ENCODE measurements at places on chromosomes 2 and 18.
A peak's percentile ranks its signal among the peaks of the same experiment; 100 is the strongest.

DNA sequence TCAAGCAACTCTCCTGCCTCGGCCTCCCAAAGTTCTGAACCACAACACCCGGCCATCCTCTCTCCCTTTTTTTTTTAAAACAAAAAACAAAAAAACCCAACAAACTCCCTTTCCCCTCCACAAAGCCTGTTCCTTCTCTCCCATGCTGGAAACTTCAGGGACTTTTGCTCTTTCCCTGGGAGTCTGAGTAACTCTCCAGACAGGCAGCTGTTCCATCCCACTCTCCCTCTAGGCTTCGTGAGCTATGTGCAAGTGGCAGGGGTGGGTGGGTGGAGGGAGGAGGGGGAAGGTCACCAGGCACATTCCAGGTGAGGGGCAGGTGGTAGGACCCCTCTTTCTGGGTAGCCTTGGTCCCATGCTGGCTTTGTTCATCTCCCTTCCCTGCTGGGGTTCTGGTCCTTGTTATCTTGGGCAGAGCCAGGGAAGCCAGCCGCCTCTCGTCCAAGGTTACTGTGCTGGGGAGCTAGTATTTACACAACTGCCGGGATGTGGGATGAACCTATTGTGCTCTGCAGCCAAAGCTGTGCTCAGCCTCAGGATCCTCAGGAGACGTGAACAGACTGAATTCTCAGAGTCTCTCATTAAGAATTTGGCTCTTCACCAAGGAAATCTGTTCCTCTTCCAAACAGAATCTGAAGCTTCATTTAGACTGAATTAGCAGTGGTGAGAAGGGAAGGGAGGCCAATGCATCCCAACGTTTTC, 106.9 kb downstream of the LIPG start:
- no peak for DNase-seq

DNA sequence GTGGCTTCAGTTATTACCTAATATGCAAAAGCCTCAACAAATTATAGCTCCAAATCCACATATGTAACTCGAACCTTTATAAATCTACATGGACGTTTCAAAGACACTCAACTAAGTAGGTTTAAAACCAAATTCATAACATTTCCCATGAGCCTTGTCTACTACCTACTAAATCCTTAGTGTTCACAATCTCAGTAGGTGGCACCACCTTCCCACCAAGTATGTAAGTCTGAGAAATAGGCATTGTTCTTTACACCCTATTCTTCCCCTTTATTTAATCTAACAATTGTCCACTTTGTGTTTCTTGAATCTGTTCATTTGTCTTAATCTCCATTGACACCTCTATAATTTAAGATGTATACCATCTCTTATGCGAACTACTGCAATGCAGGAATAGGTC, 4.6 kb downstream of the PIGN start:
- no peak for DNase-seq

DNA sequence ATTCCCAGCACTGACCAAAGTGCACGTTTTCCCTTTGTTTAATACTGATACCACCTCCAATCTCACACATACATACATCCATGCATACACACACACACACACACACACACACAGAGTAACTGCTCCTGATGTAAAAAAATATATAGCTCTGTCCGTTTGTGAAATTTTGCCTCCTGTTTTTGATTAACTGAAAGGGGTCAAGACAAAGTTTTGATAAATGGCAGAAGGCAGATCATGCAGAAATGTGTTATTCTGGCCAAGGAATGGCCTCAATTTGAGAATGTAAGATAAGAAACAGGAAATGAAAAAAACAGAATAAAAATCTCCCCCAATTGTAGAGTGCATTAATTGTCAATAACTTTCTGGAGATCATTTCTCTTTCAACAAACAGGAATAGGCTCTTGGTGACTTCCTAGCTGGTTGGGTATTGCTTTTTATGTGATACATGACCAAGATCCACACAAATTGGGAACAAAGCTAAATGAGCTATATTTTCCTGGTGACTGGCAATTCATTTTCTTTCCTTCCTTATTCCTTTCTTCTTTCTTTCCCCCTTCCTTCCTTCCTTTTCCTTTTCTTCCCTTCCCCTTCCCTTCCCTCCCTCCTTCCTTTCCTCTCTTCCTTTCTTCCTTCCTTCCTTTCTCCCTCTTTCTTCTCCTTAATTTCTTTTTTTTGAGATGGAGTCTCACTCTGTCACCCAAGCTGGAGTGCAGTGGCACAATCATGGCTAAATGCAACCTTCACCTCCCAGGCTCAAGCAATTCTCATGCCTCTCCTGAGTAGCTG, 88.9 kb upstream of the PMAIP1 start:
- no peak for DNase-seq

GRCh38 chr18:11809895-11810294, 41.3 kb upstream of the CHMP1B start:
- DNase-seq, result no peak

GRCh38 chr2:117470311-117471095, 344.0 kb upstream of the DDX18 start:
- DNase-seq, result peak; percentile 10

DNA sequence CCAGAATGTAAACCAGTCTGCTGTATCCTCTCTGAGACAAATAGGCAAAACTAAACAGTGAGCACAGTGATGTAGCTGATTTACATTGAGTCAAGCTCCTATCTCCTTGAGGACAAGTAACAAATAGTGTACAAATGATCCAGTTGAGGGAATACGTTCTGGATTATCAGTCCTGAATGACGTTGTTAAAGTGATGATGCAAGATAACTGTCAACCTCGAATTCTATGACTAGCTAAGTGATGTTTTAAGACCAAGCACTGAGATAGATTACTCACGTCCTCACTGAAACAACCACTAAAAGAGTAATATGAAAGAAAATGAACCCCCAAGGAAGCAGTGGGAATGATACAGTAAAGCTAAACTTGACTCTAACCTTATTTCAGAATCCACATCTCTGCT, 46.8 kb downstream of the SMC6 start:
- DNase-seq, result no peak

DNA sequence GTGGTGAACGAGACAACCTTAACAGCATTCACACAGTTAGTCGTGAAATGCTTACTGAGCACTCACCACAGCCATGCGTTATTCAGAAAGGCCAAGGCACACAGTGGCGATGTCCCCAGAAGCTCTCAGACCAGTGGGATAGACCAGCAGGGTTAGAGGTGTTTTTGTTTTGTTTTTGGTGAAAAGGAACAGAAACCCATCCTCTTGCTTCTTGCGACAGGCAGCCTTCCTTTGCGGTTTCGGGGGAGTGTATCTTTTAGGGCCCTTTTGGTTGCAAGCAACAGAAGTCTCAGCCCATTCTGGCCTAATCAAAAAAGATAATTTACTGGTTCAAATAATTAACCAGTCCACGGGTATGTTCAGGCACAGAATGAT, 4.7 kb downstream of the GNLY start:
- no peak for DNase-seq

DNA sequence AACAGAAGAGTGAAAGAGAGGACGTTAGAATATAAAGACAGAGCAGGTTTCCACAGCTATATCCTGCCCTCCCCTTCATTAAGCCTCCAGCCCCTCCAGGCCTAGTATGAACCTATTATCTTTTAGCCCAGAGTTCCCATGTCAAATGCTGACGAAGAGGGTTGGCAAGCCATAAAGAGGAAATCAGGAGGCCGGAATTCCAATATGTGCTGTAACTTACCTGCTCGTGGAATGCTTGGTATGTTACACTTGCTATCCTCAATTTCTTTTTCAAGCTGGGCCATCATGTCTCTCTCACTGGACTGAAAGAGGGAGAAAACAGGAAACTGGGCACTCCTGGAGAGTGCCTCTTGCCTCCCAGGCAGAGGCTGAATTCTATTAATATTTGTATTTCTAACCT, 264.1 kb downstream of the TRIB2 start:
- no peak for DNase-seq

DNA sequence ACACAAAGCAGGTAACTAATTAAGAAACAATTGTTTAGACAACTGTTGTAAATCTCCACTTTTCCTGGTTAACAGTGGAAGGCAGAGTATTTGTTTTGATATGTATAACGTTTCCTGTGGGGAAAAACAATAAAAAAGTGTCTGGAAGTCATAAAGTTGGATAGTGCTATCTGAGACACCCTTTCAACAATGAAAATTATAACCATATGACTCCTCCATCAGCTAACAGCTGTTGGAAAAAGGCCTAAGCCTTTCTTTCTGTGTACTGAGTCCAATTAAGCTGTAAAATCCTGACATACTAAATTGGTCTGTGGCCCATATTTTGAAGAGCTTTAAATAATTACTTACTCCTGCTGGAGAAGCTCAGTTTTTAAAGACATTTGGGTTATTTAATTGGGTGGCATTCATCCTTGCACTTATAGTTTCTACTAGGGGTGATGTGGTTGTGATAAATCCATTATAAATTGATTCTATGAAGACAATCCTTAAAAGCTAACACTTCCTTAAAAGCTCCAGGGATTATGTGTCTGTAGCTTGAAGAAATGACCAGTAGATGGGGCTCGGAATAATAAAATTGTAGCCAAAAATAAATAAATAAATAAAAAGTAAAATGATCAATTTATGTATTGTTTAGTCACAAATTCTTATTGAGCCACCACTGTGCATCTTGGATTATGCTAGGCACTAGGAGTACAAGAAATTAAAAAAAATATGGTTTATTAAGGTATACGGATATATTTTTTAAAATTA, 698.1 kb upstream of the NXPH2 start:
- DNase-seq, result no peak

GRCh38 chr2:96103761-96104486, 12.4 kb downstream of the ADRA2B start:
- no peak for DNase-seq

DNA sequence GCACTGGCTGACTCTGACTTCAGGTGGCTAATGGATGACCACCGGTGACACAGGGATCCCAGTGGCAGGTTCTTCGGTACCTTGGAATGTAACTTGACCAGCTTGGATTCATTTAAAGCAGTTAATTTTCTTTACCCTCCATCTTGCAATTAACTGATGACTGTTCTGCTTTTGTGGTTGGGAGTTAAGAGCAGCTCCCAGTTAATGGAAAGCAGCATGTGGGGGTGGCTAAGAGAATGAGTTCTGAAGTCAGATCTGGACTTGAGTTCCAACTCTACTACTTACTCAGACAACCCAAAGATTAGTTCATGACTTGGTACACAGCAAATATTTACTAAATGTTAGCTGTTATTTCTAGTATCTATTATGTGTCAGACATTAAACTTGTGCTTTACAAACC, 58.5 kb downstream of the FAM228A start:
- DNase-seq, result no peak

- no peak for DNase-seq
These were observed 139.3 kb downstream of the KLHL29 start for GRCh38 chr2:23524261-23524706.

DNA sequence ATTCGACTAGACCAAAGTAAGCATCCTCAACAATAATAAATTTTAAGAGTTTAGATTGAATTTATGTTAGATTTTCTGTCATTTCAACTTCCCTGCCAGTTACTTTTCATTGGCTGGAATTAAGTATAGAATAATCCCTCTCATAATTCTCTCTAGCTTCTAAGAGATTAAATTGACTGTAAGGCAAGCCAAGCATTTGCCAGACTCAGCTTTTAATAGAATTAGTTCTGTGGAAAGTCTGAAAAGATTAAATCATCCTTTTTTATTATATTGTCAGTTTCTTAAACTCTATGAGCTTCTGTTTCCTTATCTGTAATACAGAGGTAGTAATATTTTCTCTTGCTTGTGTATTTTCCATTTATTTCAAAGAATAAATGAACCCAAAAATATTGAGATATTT, 77.9 kb upstream of the ZNF804A start:
- DNase-seq, result no peak

DNA sequence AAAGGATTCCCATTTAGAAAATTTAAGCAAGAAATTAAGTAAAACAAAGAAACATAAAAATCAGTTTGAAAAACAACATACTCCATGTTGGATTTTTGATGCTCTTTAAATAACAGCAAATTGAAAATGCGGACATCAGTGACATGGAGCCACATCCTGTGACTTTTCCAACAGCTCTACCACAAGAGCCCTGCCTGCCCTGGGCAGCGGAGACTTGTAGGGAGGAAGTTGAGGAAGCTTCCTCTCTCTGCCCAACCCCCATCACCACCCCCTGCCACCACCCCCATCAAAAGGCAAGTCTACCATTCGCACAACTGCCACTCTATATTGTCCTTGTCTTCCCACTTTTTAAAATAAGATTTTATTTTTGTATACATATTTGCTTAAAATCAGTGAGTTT, 32.8 kb upstream of the DAPL1 start:
- DNase-seq, result no peak

- no peak for DNase-seq
These were observed 60.1 kb upstream of the LAPTM4A start for GRCh38 chr2:20111311-20112131.

- DNase-seq, result no peak
These were observed 1021.2 kb downstream of the LRP1B start for GRCh38 chr2:141109633-141110032.

GRCh38 chr2:197311421-197312033, 947 bp upstream of the ANKRD44 start:
- DNase-seq, result no peak

- DNase-seq, result no peak
These were observed 29.9 kb upstream of the KIDINS220 start for GRCh38 chr2:8867363-8867762.

- no peak for DNase-seq
These were observed 1.5 kb downstream of the SLC39A10 start for GRCh38 chr2:195658541-195658890.

- no peak for DNase-seq
These were observed 2.0 kb downstream of the ASB18 start for GRCh38 chr2:236262238-236262637.

DNA sequence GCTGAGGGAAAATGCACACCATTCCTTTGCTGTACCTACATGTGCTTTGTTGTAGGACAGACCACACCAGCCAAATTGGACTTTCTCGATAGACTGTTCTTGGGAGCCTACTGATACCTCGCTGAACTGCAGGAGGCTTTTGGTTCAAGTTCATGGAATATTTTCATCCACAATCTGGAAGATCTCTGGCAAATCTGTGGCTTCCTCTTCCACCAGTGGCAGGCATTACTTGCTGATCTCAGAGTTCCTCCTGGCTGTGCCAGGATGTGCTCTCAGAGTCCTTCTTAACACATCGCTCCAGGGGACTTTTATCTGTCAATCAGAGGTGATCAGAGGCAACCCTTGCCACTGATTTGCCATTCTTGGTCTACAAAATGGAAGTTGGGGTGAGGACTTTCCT, 87.7 kb downstream of the PTGR3 start:
- DNase-seq, result no peak

- DNase-seq, result peak; percentile 92
These were observed at the start of gene NCKAP1 for GRCh38 chr2:183038341-183039300. TSS of gene NCKAP1 (minus strand) at chr2:183038457. CDS start at chr2:183038099, 358 bp downstream.

DNA sequence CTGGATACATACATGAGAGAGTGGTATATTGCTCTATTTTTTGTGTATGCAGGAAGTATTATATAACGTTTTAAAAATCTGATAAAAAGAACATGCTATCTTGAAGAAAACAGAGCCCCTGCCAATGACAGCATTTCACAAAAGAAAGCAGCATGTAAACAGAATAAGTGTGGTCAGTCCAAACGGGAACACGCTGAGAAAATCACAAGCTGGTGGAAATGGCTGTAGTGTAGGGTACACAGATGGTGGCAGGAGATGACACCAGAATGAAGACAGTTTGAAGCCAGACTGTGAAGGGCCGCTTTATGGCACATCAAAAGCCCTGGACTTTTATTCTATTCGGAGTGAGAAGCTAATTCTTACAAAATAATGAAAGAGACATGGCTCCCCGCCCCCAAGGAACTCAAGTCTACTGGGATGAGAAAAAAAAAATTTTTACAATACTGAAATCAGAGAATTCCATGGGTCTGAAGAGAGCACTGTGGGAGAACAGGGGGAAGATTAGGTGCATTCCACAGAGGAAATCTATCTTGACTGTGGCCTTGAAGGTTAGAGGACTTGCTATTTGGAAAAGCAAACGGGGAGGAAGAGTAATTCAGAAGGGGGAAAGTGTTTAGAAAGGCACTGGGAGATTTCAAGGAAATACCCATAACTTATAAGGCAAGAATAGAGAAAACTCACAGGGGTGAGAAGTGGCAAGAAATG, 217.7 kb upstream of the SMAD7 start:
- DNase-seq, result no peak
